ENCODE measurements at places on chromosomes 12 and 14.
A peak's percentile ranks its signal among the peaks of the same experiment; 100 is the strongest.

- DNase-seq: no peak
Observed at GRCh38 chr14:58733451-58734208, 95.9 kb downstream of the DACT1 start.

- peak; percentile 43 for DNase-seq
Observed at GRCh38 chr12:24379861-24380521, 430.5 kb upstream of the SOX5 start.

- DNase-seq: no peak
Observed at GRCh38 chr14:40240245-40240859, 808.1 kb upstream of the FBXO33 start.

- DNase-seq: no peak
Observed at GRCh38 chr12:20011200-20011599, 357.1 kb upstream of the PDE3A start.

DNA sequence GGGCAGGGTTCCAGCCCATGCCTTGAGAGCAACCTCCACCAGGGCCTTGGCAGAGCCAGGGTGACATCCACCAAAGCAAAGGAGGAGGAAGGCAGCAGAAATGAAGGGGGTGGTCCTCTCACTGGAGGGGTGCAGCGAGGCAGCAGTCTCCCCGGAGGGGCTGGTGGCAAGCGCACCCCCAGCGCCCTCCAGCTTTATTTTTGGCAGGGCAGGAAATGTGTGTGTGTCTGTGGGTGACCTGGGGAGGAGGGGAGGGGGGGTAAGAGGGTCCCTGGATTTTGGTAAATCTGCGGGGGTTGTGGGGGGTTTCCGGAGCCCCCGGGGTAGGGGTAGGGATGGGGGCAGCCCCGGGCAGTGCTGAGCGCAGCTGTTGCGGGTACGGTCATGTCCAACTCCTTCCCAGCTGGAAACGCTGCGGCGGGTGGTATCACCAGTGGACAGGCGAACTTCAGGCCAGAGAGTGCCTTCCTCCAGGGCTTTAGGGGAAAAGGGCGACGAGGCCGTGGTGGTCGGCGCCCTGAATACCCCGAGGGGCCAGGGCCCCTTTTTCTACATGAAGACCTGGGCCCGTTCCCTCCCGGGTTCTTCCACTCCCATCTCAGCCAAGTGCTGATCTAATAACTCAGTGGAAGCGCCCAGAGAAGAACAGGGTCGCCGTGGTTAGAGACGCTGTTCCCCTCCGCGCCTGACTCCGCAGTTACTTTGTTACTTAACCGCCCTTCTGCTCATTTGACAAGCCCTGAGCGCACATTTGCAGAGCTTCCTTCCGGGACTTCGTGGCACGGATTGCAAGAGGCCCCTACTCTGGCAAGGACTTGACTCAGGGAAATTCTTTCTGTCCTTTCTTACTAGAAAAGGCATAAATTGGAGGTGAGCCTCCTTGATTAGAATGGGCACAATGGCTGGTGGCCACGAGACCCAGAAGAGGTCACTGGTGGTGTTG is 55.2 kb downstream of the FOS start:
- DNase-seq: no peak

DNA sequence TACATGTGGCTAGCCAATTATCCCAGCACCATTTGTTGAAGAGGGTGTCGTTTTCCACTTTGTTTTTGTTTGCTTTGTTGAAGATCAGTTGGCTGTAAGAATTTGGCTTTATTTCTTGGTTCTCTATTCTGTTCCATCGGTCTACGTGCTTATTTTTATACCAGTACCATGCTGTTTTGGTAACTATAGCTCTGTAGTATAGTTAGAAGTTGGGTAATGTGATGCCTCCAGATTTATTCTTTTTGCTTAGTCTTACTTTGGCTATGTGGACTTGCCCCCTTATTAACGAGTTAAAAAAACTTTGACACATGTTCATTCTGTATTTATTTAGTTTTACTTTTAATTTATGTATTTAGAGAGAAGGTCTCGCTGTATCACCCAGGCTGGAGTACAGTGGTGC is 120.4 kb downstream of the ADCK1 start:
- DNase-seq: no peak

GRCh38 chr12:79921786-79922185 is 13.1 kb downstream of the PPP1R12A start:
- DNase-seq: no peak

- DNase-seq: no peak
Observed at GRCh38 chr12:93668919-93669418, 8.2 kb upstream of the CRADD start.

DNA sequence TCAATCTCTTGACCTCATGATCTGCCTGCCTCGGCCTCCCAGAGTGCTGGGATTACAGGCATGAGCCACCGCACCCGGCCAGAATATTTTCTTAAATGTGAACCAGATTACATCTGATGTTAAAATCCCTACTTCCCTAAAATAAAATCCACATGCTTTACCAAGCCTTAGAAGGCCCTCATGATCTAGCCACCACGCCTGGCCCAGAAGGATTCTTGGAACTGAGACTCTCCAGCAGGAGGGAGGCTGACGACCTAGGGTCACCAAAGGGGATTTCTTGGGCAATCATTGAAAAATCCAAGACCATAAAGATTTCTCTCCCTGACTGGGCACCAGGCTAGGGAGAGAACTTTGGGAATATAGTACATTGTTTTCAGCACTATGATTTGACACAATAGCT is 25.2 kb upstream of the RASSF3 start:
- peak; percentile 50 for DNase-seq

GRCh38 chr14:96482986-96483385 is 19.2 kb upstream of the PAPOLA start:
- no peak for DNase-seq

DNA sequence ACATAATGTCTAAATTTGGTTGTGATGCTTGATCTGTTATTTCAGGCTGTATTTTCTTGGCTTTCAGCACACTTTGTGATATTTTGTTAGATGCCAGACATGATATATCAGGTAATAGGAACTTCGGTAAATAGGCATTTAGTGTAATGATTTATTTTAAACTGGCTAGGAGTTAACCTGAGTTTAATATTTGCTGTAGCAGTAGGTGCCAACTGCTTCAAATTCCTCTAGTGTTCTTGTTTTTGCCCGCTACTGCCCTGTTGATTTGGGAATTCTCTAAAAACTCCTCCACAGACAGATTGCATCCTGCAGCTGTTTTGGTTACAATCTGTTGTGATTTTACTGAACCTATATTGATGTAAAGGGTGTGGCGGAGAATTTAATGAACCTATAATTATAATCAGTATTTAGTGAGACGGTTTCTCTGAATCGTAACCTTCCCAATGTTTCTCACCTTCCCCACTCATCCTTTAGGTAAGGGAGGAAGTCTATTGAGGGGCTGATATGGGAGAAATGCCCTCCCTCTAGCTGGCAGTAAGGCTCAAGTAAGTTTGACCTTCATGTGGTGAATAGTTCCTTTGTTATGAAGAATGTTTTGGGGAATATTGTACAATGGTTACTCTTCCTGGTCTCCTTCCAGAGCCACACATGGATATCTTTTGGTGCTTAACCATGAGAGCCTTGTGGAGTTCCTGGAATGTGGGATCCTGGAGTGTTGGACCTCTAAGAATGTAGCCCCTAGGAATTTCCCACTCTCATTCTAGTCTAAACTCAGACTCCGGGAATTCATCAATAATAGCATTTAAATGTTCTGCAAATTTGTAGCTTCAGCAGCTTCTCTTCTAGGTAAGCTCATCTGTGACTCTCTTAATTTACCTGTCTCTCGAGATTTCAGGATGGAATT is 634.1 kb downstream of the FSCB start:
- no peak for DNase-seq

DNA sequence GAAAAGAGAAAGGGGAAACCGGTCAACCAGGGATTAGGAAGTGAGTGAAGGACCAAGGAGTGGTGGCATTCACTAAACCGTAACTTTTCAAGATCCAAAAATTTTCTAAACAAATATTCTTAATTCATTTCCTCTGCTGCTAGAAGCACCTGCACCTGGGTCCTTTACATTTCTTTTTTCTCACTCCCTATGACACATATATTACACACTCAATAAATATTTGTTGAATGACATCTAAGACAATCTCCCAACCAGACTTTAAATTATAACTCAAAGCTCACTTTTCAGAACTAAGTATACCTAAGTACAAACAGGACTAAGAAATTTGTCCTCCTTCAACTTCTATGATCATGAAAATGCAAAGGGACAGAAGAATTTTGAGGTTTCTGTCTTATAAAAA is 11.1 kb downstream of the TTC5 start:
- no peak for DNase-seq

DNA sequence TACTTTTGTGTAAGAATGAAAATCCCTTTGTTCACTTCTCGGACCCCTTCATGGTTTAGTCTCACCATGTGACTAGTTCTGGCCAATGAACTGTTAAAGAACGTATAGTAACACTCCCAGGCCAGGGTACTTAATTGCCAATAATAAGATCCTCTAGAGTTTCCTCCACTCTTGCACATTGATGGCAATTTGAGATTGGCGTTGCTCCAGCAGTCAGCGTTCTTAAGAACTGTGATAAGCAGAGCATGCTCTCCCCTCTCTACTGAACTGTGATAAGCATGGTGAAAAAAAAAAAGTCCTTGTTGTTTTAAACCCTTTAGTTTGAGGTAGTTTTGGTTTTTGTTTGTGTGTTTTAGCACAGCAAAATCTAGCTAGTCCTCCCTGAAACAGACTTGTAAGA is 854.5 kb downstream of the SLC6A15 start:
- no peak for DNase-seq

DNA sequence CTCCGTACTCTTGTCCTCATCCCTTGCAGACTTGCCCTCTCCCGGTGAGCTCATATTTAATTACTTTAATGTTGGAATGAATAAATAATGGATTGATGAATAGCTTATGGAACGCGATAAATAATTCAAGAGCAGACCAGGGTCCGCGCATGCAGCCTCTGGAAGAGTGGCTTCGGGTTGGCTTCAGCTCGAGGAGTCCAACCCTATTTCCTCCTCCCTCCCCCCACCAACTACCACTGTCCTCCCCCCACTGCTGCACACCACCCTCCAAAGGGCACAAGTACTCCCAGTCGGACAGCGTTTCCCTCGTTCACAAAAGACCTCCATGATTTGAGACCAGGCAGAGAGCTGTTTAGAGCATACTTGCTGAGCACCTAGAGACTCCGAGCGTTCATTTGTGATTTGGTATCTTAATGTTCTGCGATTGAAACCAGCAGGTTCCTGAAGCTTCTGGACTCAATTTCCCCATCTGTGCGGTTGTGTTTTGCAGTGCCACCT is 647 bp upstream of the SIX1 start:
- peak; percentile 70 for DNase-seq

DNA sequence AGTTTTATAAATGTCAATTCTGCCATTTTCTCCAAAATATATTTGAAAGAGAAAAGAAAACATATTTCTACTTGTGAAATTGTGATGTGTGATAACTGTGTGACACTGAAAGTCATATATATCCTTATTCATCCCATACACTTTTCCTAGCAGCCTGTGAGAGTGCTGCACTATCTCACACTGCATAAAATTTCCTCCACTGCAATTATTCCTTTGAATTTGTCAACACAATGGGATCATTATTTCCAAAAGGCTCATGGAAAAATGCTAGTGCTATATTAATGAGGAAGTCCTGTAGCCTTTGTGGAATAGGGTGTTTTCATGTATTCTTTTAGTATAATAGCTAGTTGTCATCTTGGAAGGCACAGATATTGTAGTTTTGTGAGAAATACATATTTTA is 504.1 kb downstream of the RPL10L start:
- DNase-seq: no peak

Measured in fibroblast of gingiva (primary cell).